ENCODE measurements at places on chromosomes 4 and X. TPM values are rescaled to one million over a fixed set of nuclear protein-coding genes. Genes with fewer than 3 reads are reported as not detected.

RIPPLY1 gene
- polyA plus RNA-seq = not detected

- no peak overlapping the region for H3K27ac ChIP-seq
- H3K4me1 ChIP-seq = no peaks in the 10 kb centered on the region
- no peak overlapping the region for H3K4me3 ChIP-seq
- H3K27me3 ChIP-seq = no peaks in the 10 kb centered on the region
Measured at GRCh38 chr4:35559559-35560365, 684.6 kb downstream of the ARAP2 start.

DNA sequence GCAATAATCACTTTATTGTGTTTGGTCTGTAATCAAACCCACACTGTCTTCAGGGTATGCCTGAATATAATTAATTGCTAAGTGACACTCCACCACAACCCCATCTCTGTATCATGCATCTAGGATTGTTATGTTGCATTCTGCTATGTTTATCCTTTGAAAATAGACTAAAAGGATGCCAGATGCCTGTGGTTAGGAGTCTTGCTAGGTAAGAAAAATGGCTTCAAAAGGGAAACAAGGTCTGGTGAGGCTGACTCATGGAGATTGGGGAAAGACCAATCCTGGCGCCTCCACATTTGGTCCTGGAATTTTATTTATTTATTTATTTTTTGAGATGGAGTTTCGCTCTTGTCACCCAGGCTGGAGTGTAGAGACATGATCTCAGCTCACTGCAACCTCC is 360.5 kb upstream of the SLC7A11 start:
- no peaks in the 10 kb centered on the region for H3K4me1 ChIP-seq
- no peak for DNase-seq
- H3K27me3 ChIP-seq = no peaks in the 10 kb centered on the region
- H3K36me3 ChIP-seq = no peaks in the 10 kb centered on the region
- H3K4me3 ChIP-seq = no peak overlapping the region
- no peak overlapping the region for H3K27ac ChIP-seq

GRCh38 chrX:39196192-39197102 is 395.2 kb downstream of the MID1IP1 start:
- no peak overlapping the region for H3K4me3 ChIP-seq
- peaks cover 12% of the 10 kb centered on the region for H3K4me1 ChIP-seq
- no peaks in the 10 kb centered on the region for H3K27me3 ChIP-seq
- no peak overlapping the region for H3K27ac ChIP-seq
- DNase-seq = peak; percentile 6

GRCh38 chr4:8939840-8940742 is 68.5 kb upstream of the HMX1 start:
- peak overlapping the region; percentile 37 for H3K4me3 ChIP-seq
- H3K36me3 ChIP-seq = no peaks in the 10 kb centered on the region
- H3K4me1 ChIP-seq = peaks cover 7% of the 10 kb centered on the region

KCNIP4 gene
- 0.42 TPM for polyA plus RNA-seq

DNA sequence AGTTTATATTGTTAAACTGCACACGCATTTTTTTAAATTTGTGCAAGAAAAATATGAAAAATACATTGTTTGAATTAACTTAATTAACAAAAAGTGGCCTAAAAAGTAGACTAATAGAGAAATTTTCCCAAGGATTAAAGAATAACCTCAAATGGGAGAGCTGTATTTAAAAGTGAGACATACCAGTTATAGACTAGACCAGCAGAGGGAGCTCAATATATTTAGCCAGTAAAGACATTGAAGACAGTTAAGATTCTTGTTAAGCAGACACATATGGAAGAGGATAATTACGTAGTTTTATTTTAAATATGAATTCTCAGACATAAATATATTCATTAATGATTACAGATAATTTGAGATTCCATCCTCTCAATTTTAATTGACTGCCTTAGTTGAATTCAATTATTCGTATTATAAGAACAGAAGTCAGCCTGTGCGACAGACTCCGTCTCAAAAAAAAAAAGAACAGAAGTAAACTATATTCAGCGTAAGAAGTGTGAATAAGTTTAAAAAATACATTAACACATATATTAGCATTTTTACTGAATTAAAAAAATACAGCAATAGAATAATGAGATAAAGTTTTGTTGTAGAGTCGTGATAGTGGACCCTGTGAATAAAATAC is 64.8 kb downstream of the GLRA3 start:
- peak; percentile 78 for DNase-seq
- no peak overlapping the region for H3K27ac ChIP-seq
- no peaks in the 10 kb centered on the region for H3K4me1 ChIP-seq
- H3K36me3 ChIP-seq = no peaks in the 10 kb centered on the region

DNA sequence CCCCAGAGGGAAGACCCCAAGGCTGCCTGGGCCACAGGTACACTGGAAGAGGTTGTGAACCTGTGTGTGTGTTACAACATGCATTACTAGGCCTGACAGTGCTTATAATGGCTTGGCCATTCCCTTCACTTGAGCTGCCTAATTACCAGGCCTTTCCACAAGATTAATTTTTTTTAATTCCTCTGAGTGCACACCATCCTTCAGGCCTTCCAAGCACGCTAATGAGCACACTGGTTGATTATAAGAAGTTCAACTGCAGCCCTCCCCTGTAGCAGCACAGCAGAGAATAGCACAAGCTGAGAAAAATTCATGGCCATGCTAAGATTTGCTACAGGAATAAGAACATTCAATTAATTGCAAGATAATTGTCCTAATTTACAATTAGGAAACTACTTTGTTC is 2.2 kb upstream of the SUPT20HL2 start:
- no peak overlapping the region for H3K27ac ChIP-seq
- no peak overlapping the region for H3K4me3 ChIP-seq
- no peaks in the 10 kb centered on the region for H3K4me1 ChIP-seq
- no peak for DNase-seq
- no peaks in the 10 kb centered on the region for H3K27me3 ChIP-seq
- no peaks in the 10 kb centered on the region for H3K36me3 ChIP-seq

- H3K4me1 ChIP-seq = peaks cover 7% of the 10 kb centered on the region
- H3K27ac ChIP-seq = no peak overlapping the region
- peaks cover 22% of the 10 kb centered on the region for H3K27me3 ChIP-seq
- H3K36me3 ChIP-seq = no peaks in the 10 kb centered on the region
Measured at GRCh38 chr4:7193030-7193958, 956 bp downstream of the SORCS2 start.

UGT2B15 gene
- not detected for polyA plus RNA-seq

DNA sequence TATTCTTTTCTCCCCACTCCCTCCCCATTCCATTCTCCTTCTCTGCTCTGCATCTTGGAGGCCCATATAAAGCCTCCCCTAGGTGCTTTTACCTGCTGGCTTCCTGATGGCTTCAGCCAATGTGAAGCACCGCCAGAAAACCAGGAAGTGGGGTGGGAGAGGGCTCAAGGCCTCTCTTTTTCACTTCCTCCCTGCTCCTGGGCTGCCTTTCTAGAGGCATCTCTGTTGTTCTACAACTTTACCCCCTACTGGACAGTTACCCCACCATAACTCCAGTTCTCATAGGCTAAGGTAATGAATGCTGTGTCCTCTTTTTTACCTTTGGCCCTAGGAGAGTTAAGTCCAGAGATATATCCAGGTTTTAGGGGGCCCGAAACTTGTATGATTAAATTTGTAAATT is 62.4 kb upstream of the PPARGC1A start:
- no peaks in the 10 kb centered on the region for H3K36me3 ChIP-seq
- no peaks in the 10 kb centered on the region for H3K27me3 ChIP-seq

DNA sequence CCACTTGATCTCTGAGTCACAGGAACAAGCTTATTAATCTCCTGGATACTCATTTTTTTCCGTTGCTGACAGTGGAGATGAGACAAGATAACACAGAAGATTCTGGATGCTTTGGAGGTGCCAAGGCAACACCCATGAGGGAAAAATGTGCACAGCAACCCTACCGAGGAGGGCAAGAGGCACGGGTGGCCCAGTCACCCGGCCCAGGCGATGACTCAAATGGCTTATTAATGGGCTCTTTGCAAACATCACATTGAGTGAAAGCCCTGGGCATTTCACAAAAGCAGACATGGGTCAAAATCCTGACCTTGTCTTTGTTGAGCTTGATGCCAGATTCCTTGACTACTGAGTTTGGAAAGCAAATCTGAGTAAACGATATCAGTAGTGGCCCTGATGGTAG is 315.1 kb downstream of the STK32B start:
- no peak overlapping the region for H3K27ac ChIP-seq
- H3K27me3 ChIP-seq = no peaks in the 10 kb centered on the region
- no peak for DNase-seq
- H3K36me3 ChIP-seq = no peaks in the 10 kb centered on the region
